ENCODE measurements at places on chromosomes 1 and 21.

- DNase-seq: no peak
These were observed 115.0 kb downstream of the ACBD6 start for GRCh38 chr1:180387413-180387812.

GRCh38 chr1:201709564-201710295 lies 119.2 kb upstream of the IPO9 start:
- peak; percentile 45 for DNase-seq

DNA sequence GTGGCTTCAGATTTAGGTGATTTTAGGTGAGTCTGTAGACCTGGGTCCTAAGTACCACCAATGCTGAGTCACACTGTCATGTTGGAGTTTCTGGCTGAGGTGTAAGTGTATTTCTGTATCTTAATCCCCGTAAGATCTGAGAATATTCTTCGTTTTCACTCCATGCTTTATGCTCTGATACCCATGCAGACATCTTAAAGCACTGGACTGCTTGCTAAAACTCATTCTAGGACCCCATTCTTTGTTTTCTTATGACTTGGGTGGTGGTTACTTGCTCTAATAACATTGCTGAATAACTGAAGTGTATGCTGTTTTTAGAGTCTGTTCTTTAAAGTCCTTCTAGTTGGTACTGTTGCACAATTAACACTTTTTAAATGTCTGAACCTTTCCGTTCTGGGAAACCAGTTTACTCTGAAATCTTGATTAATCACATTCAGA lies 36.6 kb downstream of the CDC42 start:
- no peak for DNase-seq

DNA sequence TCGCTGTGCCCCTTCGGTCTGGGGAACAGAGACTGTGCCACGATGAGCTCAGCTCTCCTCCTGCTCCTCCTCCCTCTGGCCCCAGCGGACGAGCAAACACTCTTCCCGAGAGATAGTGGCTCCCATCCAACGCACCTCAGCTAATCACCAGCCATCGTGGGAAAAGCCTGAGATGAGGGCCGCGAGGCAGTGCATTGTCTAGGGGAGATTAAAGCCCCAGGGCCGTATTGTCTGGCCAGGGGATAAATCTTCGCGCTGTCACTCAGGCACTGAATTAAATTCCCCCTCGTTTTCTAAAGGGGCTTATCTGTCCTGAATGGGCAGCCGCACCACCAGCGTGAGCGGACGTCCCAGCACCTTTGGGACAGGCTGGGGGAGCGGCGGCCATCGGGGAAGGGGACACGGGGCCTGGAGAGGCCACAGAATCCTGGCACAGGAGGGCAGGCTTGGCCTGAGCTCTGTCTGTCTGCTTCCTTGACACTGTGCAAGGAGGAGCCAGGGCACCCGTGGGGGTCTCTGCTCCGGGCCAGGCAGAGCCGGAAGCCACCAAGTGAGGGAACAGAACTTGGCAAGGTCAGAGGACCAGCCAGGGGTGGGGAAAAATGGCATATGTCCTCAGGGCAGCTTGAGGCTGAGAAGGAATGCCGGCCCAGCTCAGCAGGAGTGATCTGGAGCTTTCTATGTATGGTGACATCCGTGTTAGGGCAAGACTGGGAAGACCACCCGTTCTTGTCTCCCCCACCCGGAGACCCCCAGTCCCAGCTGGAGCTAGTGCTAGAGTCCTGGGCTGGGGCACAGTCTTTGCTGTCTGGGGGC lies 32.3 kb downstream of the PRDM16 start:
- no peak for DNase-seq

GRCh38 chr1:14479865-14480264 lies 118.6 kb upstream of the KAZN start:
- no peak for DNase-seq

All from fibroblast of gingiva (primary cell).